NCI-H187 treated with DMSO at 0.1 percent for 48 hours (cell line): ENCODE measurements at places on chromosomes 1 and 21.
A peak's percentile ranks its signal among the peaks of the same experiment; 100 is the strongest.

GRCh38 chr1:206136241-206136640 lies 19.1 kb upstream of the AVPR1B start:
- DNase-seq, result no peak

DNA sequence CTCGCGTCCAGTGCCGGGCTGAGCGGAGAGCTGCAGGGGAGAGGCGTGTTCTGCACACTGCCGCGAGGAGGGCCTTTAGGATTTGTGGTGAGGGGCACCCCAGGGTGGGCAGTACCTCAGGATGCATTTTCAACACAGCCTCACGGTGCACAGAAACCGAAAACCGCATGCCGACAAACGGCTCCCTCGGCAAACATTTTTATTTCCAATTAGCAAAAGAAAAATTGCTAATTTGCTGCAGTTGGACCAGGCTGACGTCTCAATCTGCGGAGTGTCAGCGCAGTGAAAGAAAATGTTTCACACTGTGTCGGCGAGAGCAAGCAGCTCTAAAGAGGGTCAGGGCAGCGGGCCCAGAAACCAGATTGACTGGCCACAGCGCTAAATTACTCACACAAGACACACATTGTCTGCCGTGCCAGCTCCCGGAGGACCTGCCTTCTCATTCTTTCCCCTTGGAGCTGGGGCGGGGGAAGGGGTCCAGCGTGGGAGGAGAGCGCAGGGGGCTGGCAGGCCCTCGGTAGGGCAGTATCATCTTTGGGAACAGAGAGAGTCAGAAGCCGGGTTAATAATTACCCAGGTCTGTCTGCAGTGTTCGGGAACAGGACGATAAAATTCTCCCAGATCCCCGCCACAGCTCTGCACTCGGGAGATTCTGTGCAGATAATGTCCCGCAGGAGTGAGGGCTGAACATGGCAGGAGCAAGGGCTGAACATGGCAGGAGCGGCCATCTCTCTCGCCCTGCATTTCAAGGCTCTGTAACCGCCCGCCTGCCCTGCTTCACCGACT lies 150.2 kb downstream of the PRDM16 start:
- DNase-seq, result no peak

GRCh38 chr1:185694081-185694480 lies 40.1 kb upstream of the HMCN1 start:
- DNase-seq, result no peak

DNA sequence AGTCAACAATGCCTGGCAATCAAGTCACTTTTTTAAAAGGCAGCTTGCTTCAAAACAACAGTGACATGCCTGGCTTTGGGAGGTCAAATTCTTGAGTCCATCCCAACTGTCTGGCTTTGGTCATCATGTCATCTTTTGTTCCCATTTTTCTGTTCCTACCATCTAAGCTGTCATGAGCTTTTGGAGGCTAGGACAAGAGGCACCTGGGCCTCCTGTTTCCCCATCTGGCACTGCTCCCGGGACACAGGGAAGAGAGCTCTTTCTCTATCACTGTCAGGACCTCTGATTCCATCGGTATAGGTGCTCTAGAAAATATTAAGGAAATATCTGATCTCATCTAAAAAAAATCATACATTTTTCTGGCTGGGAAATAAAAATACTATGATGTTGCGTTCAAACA lies 156.3 kb downstream of the CLIC6 start:
- no peak for DNase-seq

DNA sequence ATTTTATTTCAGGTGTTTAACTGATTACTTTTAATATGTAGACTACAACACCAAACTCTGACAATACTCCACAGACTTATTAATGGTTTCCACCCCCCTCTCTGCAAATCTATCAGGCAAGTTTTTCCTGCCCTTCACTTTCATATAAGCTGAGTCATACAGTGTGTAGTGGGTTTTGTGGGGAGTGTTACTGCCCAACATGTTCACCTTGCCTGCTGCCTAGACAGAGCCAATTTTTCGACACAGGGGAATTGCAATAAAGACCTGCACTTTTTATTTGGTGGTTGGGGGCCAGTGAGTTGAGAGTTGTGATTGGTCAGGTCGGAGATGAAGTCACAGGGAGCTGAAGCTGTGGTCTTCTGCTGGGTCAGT lies 119.7 kb downstream of the PPIAL4G start:
- DNase-seq, result no peak

DNA sequence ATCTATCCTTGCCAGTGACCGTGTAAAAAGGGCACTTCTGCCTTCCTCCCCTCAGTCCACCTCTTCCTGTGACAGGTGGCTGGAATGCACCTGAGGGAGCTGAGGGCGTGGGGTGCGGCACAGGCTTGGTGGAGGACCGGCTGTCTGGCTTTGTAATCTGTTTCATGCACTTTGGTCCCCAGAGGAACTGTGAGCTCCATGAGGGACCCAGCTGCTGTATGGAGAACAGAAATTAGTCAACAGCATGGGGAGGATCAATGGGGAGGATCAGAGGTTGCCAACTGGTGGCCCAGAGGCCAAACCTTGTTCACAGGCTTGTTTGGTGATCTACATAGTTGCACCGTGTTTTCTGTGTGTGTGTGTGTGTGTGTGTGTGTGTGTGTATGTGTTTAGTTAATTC lies 19.0 kb upstream of the LUZP1 start:
- no peak for DNase-seq

GRCh38 chr1:13703558-13704490 lies 3.8 kb downstream of the PRDM2 start:
- no peak for DNase-seq

GRCh38 chr1:12634696-12635202 lies 9.1 kb upstream of the AADACL4 start:
- no peak for DNase-seq

- DNase-seq, result peak; percentile 92
Observed at GRCh38 chr1:202154766-202155477, 5.5 kb downstream of the PTPN7 start.

- no peak for DNase-seq
Observed at GRCh38 chr1:235979716-235980333, 85.1 kb downstream of the NID1 start.

- no peak for DNase-seq
Observed at GRCh38 chr1:183237046-183237445, 51.0 kb downstream of the LAMC2 start.

GRCh38 chr1:203796236-203796605 lies 798 bp downstream of the ZBED6 start:
- DNase-seq, result no peak

- DNase-seq, result no peak
Observed at GRCh38 chr1:154628121-154628405, 20.1 kb upstream of the ADAR start.

DNA sequence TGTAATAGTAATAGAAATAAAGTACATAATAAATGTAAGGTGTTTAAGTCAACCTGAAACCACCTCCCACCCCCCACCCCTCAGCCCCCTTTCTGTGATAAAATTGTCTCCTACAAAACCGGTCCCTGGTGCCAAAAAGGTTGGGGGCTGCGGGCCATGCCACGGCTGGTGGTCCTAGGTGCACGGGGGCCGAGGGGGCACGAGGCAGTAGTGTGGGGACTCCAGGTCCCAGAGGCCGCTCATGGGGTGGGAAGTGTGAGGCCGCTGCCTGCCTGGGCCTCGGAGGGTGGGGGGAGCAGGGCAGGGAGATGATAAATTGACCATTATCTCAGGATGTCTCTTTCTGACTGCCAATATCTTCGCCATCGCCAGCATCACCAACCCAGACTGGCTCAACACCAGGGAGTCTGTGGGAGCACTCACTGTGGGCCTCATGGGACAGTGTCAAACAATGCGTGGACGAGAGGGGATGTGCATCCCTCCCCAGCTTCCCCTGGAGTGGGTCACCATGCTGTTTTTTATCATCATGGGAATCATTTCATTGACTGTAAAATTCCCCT lies 6.5 kb downstream of the ZBTB17 start:
- DNase-seq, result no peak

DNA sequence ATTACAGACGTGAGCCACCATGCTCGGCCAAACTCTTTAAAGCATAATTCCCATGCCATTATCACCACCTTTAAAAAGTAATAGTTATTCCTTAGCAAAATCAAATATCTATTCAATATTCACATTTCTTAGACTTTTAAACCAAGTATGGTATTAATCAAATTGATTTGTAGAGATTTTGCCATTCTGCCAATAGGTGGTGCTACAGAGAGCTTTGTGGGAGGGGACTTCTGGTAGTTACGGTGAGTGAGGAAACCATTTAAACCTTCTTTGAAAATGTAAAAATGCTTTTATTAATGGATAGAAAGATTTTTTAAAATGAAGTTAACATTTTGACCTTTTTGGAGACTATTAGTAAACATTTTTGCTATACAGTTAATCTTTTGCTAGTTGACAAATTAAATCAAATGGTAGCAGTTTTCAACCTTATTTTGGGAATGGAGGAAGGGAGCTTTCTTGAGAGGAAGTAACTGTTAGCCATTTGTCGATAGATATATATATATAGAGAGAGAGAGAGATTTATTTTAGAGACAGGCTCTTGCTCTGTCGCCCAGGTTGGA lies 19.3 kb downstream of the IARS2 start:
- DNase-seq, result no peak

- DNase-seq, result no peak
Observed at GRCh38 chr21:44954281-44954771, 14.5 kb downstream of the SLX9 start.

DNA sequence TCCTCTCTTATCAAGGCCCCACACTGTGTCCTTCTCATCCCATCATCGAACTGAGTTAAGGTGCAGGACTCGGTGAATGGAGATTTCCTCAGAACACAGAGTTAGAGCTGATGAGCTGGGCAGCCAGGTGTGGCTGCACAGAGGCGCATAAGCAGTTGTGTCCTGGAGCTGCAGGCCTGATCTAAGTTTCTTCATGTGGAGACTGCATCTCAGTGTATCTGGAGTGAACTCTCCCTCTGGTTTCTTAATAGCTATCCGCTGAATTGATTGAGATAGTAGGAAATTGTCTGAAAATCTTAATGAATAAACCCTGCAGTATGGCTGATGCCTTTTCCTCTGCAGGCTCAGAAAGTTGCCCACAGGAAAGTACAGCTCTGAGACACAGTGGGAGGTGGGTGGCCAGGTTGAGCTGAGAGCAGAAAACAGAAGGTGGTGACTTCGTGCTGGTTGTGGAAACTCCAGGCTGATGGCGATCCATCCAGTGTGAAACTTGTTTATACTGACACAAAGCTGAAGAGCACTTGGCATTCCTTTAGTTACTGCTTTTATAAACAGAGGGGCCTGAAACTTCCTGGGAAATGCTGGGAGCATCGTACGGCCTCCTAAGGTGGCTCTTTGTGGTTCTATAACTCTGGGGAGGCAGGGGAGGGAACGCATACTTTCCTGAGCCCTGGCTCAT lies 67.4 kb upstream of the F3 start:
- no peak for DNase-seq

GRCh38 chr21:28016571-28016970 lies 976.1 kb downstream of the LTN1 start:
- DNase-seq, result no peak

DNA sequence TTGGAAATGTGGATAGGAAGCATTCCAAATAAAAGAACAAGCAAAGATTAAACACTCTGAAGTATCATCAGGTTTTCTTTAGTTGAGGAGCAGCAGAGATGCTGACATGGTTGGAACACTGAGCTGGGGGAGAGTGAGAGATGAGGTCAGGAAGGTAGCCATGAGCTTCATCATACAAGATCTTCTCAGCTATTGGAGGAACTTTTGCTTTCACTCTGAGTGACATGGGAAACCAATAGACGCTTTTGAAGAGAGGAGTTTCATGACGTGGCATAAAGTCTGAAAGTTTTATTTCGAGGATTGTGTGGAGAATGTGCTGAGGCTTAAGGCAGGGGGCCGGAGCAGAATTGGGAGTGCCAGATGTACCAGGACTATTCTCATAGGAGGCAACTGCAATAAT lies 616.2 kb upstream of the CAMK1G start:
- no peak for DNase-seq

DNA sequence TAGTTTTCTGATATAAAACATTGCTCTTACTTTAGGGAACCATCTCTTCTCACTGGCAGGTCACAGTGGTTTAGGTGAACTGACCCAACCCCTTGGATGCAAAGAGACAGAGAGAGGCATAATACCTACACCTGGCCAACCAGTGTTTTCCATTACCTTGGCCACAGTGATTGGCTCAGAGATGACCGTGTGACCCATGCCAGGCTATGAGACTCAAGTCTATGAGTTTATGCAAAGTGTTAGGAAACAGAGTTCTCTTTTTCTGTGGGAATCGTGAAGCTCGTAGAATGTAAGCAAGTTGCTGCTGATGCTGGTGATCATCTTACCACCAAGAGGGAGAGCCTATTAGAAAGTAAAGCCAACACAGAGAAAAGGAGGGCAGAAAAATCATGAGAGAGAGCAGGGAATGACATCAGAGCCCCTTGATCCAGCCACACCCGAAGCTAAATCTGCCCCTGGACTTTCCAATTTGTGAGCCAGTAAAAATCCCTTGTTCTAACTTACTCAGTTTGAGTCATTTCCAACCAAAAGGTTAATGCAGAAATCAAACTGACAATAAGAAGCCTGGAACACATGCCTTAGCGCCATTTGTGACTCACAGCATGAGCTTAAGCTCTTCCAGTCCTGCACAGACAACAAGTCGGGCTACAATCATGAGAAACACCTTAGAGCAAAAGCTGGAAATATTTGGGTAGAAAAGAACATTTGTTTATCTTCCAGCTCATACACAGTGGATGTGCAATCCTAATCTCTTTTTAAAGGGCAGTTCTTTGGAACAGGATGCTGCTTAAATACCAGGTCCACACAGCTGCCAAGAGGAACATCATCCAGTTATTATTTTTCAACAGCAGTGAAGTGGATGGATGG lies 81.3 kb upstream of the KAZN start:
- DNase-seq, result no peak

- no peak for DNase-seq
Observed at GRCh38 chr1:30049748-30050296, 673.6 kb downstream of the MATN1 start.

DNA sequence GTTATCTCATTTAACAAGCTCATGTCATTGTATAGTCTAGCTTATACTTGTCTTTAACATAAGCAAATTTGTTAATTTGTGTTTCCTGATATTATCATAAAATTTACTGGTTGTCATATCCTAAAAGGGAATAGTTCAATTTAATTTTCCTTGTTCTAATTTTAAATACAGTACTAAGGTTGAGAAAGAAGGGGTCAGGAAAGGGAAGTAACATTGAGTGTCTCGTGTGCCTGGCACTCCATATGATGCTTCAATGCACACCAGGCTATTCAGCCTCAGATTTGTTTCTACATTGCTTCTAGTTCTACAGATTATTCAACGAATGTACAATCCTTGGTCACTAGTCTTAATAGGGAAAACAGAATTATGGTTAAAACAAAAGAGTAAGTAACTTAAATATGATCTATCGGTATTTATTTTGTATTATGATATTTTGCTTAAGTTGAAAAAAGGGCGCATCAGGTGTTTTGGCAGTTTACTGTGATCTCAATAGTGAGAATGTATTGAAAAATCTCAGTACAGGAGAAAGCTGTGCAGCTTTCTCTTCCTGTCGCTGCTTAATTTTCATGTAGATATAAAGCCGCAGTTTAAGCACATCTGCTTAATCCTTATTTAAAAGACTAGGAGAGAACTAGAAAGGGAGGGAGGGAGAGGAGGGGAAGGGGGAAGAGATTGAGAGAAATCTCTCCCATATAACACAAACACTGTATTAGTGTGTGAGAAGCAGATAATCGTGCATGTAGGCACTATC lies 13.0 kb downstream of the PTPRC start:
- DNase-seq, result no peak
